ENCODE measurements at places on chromosomes 7 and 10.

DNA sequence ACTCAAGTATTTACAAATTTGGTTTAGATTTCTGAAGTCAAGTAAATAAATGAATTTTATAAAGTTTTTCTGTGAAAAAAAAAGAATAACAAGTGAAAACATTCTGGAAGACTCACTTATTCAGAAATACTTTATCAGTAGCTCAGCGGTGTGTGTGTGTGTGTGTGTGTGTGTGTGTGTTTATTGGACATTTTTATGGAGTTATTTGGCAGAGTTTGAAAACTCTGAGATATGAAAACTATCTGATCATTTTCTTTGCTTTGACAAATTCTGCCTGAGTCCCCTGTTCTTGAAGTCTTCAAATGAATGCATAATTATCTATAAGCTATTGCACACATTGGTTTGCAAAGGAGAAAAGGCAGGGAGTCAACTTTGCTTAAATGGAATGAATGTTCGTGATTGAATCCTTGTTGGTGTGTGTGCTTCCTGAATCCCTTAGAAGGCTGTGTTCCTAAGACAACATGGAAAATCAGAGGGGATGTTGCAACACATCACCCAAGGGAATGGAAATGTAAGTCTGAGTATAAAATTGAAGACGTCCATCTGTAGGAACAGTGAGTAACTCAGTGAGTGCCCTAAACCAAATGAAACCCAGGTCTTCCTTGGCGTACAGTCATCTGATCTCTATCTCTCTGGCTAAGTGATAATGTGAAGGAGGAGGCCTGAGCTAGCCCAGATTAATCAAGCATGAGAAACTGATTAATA, 160.9 kb downstream of the REEP3 start:
- H3K27ac ChIP-seq, result no peak overlapping the region
- H3K4me1 ChIP-seq, result no peaks in the 10 kb centered on the region
- no peaks in the 10 kb centered on the region for H3K36me3 ChIP-seq
- no peak for DNase-seq
- no peaks in the 10 kb centered on the region for H3K27me3 ChIP-seq

GRCh38 chr10:28077889-28078288, 79.0 kb upstream of the ODAD2 start:
- no peak overlapping the region for H3K4me3 ChIP-seq
- no peak for DNase-seq
- peaks cover 4% of the 10 kb centered on the region for H3K4me1 ChIP-seq
- H3K36me3 ChIP-seq, result peaks cover 15% of the 10 kb centered on the region
- no peak overlapping the region for H3K27ac ChIP-seq

DNA sequence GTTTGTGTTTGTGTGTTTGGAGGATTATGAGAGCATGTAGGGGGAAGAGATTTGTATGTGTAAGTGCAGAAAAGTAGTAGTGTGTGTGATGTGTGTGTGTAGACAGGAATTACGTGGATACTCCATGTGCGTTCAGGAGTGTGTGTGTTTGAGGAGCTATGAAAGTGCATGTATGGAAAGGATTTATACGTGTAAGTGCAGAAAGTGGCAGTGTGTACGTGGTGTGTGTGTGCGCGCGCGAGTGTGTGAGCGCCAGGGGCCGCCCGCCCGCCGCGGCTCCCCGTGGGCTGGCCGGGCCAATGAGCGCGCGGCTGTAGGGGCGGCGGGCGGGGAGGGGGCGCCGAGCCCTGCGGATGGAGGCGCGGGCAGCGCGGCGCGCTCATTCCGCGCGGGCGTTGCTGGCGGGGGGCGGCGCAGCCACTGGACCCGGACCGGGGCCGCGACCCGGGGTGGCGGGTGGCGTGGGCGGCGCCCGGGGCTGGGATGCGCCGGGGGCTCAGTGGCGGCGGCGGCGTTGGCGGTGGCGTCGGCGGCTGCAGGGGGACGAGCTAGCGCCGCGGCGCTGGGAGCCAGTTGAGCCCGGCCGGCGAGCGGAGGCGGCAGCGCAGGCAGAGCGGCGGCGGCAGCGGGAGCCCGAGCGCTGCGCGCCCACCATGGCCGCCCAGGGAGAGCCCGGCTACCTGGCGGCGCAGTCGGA, at the start of gene BICC1:
Gene BICC1 (plus strand): TSS at position 382 of the 697 bp plus-strand sequence. CDS start 272 bp downstream, at position 654.
- peaks cover 32% of the 10 kb centered on the region for H3K27me3 ChIP-seq
- peaks cover 8% of the 10 kb centered on the region for H3K4me1 ChIP-seq
- H3K27ac ChIP-seq, result no peak within 1 kb of the TSS
- no peak for DNase-seq
- H3K36me3 ChIP-seq, result no peaks in the 10 kb centered on the region

DNA sequence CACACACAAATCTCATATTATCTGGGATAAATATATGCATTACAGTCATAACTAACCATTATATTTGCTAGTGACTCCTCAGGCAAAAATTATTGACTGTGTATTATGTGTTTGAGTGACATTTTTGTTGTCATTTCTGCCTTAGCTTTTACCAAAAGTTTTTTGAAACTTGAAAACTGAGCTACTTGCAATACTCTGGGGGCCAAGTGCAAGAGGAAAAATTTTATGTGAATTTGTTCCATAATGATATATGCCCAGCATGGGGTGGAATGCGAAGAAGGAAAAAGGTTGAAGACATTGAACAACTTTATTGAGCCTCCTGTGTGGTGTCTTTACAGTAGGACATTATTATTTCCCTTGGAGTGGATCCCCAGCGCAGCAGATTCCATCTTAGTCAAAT, 176.8 kb upstream of the FERD3L start:
- H3K36me3 ChIP-seq, result no peaks in the 10 kb centered on the region
- no peak for DNase-seq
- H3K4me1 ChIP-seq, result no peaks in the 10 kb centered on the region
- H3K27ac ChIP-seq, result no peak overlapping the region
- H3K4me3 ChIP-seq, result no peak overlapping the region

GRCh38 chr10:3889961-3890522, 105.0 kb upstream of the KLF6 start:
- H3K27me3 ChIP-seq, result no peaks in the 10 kb centered on the region
- H3K4me1 ChIP-seq, result peaks cover 13% of the 10 kb centered on the region
- DNase-seq, result no peak
- H3K4me3 ChIP-seq, result no peak overlapping the region
- H3K36me3 ChIP-seq, result no peaks in the 10 kb centered on the region

- DNase-seq, result peak; percentile 63
- H3K4me3 ChIP-seq, result peak overlapping the region; percentile 91
- H3K4me1 ChIP-seq, result peaks cover 15% of the 10 kb centered on the region
- no peaks in the 10 kb centered on the region for H3K27me3 ChIP-seq
Observed at GRCh38 chr7:128863433-128863989, 855 bp downstream of the ATP6V1F start.

GRCh38 chr10:49365675-49366415, 30.0 kb downstream of the DRGX start:
- no peaks in the 10 kb centered on the region for H3K4me1 ChIP-seq
- no peak for DNase-seq
- no peaks in the 10 kb centered on the region for H3K36me3 ChIP-seq
- no peak overlapping the region for H3K27ac ChIP-seq
- H3K4me3 ChIP-seq, result no peak overlapping the region

- DNase-seq, result no peak
- no peak overlapping the region for H3K27ac ChIP-seq
- H3K36me3 ChIP-seq, result no peaks in the 10 kb centered on the region
- H3K27me3 ChIP-seq, result no peaks in the 10 kb centered on the region
- no peak overlapping the region for H3K4me3 ChIP-seq
Observed at GRCh38 chr7:13880789-13881188, 108.7 kb downstream of the ETV1 start.

- DNase-seq, result no peak
- peaks cover 6% of the 10 kb centered on the region for H3K27me3 ChIP-seq
- no peak overlapping the region for H3K27ac ChIP-seq
Observed at GRCh38 chr7:103592844-103593243, 146.8 kb upstream of the SLC26A5 start.

DNA sequence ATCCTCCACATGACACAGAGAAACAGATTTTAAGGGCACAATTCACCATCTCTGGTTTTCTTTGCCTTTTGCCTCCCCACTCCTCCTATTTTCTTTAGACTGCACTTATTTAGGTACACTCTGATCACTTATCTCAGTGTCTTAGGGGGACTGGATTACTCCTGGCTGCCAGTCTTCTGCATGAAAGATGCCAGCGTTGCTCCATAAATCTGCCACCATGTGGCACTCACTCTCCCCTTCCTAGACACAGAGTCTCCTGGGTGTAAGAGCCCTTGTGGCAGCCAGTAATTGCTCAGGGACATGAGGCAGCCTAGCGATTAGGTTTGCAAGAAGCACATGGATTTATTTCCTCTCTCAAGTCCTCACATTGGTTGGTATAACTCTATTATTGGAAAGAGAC, 34.5 kb upstream of the RBM20 start:
- peaks cover 26% of the 10 kb centered on the region for H3K4me1 ChIP-seq
- no peak for DNase-seq
- H3K4me3 ChIP-seq, result no peak overlapping the region
- H3K36me3 ChIP-seq, result peaks cover 3% of the 10 kb centered on the region

GRCh38 chr10:67477868-67478267, 218.1 kb downstream of the CTNNA3 start:
- peaks cover 3% of the 10 kb centered on the region for H3K27me3 ChIP-seq
- no peaks in the 10 kb centered on the region for H3K4me1 ChIP-seq
- H3K4me3 ChIP-seq, result no peak overlapping the region
- H3K27ac ChIP-seq, result no peak overlapping the region
- DNase-seq, result no peak

Data from activated naive CD4-positive, alpha-beta T cell treated with anti-CD3 and anti-CD28 coated beads for 36 hours (primary cell).